H1 (cell line): ENCODE measurements at places on chromosomes 5 and 9.

DNA sequence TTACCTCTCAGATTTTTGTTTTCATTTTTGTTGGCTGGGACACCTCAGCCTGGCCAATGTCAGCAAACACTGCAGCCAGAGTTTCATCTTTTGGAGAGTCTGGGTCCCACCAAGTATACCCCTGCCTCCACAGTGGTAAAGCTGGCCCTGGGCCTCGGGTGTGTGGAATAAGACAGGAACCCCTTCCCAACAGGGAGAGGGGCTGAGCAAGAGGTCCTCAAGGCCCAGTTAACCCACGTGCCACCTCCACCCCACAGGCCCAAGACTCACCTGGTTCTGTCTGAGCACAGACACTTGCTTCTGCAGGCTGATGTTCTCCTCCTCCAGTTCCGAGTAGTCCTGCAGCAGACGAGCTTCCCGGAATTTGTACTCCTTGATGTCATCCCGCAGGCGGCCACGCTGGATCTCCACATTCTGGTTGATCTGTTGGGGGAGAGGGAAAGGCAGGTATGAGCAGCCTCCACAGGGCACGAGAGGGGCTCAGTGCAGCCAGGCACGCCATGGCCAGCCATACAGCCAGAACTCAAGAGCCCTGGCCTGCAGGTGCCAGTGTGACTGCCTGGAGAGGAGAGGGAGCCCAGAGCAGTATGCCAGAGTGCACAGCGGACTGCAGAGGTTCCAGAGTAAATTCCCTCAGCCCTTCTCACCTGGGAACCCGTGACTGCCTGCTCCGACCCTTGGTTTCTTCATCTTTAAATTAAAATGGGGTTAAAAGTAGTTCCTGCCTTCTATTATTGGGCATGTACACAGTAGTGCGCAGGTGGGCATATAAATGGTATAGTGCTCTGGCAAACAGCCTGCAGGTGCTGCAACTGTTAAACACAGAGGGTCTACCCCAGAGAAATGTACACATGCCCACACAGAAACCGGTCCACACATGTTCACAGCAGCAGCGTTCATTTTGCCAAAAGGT, 42.0 kb downstream of the BICD2 start:
- no peaks in the 10 kb centered on the region for H3K4me1 ChIP-seq
- no peak overlapping the region for H3K4me3 ChIP-seq
- H3K36me3 ChIP-seq: peaks cover 33% of the 10 kb centered on the region
- H3K27ac ChIP-seq: no peak overlapping the region
- H3K27me3 ChIP-seq: no peaks in the 10 kb centered on the region
- no peak for DNase-seq

DNA sequence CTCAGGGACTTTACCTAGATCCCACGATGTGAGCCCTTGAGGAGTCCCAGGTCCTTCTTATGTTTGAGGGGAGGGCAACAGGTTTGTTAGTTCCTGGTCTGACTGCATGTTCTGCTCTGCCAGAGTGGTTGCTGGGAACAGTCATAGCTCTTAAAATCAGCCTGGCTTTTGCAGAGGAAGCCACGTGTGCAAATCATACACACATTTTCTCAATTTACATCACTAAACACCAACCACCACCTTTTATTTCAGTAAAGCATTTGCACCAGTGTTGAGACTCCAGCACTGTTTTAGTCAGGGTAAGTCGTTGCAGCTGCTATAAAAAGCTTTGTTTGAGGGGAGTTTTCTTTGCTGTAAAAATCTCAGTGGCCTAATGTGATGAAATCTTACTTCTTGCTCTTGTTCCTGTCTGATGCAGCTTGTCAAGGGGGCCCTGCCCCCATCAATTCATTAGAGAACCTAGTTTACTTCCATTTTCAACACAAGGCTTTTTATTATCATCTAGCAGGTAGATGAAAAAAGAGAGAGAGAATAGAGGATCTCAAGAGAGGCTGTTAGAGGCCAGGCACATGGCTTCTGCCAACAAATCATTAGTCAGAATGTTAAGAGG, 70.3 kb upstream of the VCAN start:
- no peak overlapping the region for H3K4me3 ChIP-seq
- H3K27me3 ChIP-seq: no peaks in the 10 kb centered on the region
- H3K4me1 ChIP-seq: peaks cover 3% of the 10 kb centered on the region; the same call in 1 of the 2 replicates
- DNase-seq: no peak
- H3K27ac ChIP-seq: no peak overlapping the region
- no peaks in the 10 kb centered on the region for H3K36me3 ChIP-seq

GRCh38 chr5:6260846-6261245, 117.5 kb downstream of the MED10 start:
- H3K4me1 ChIP-seq: no peaks in the 10 kb centered on the region
- no peak overlapping the region for H3K4me3 ChIP-seq
- DNase-seq: no peak
- H3K36me3 ChIP-seq: no peaks in the 10 kb centered on the region

DNA sequence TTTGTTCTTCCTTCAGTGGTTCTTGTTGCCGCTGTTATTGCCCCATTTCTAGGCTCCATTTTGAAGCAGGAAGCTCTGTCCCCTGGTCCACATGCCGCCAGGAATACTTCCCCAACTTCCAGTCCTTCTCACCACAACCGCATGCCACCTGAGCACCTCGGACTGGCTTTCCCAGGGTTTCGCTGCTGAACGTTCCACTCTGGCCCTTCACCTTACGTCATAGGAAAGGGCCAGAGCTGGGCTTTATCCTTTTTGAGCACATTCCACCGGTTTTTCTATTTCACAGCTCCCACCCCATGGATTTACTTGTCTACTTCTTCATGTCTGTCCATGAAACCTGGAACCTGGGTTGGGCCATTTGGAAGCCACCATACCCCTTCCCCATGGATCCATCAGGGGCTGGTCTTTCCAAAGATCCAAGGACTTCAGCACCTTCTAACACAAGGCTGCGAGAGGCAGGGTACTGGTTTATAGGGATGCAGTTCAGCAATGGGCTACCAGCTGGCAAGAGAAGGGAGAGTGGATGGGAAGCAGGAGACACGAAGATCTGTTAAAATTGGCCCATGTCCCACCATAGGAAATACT, 557.4 kb downstream of the BNC2 start:
- H3K27ac ChIP-seq: no peak overlapping the region
- no peak for DNase-seq
- no peaks in the 10 kb centered on the region for H3K36me3 ChIP-seq
- no peak overlapping the region for H3K4me3 ChIP-seq

DNA sequence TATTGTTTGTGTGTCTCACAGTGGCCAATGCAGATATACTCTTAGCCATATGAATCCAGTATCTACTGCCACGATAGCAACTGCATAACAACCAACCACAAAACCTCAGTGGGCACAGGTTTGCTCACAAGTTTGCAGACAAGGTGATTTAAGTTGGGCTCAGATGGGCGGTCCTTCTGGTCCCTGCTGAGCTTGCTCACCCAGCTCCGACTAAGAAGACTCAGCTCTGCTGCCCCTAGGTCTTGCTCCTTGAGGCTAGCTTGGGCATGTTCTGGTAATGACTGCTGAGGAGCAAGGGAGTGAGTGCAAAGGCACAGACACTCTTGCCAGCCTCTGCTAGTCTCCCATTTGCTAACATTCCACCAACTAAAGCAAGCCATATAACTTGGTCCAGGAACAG, 52.6 kb downstream of the MTX3 start:
- no peak overlapping the region for H3K27ac ChIP-seq
- no peak overlapping the region for H3K4me3 ChIP-seq
- H3K4me1 ChIP-seq: no peaks in the 10 kb centered on the region
- no peak for DNase-seq
- no peaks in the 10 kb centered on the region for H3K27me3 ChIP-seq
- no peaks in the 10 kb centered on the region for H3K36me3 ChIP-seq

DNA sequence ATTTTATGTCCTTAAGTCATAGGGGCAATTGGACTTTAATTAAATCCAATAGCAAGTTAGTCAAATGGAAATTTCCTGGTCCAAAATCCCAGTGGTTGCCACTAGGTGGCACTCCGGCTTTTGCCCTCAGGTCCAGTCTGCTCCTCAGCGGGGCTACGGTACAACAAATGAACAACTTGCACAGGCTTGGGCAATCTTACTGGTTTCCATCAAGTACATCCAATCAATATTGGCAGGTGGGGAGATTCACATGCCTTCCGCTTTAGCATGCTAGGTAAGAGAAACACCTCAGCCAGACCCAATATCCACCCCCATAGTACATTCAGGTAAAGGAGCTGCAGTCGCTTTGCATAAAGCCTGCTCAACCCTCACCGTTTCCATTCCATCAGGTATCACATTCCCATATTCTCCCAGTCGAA, 6.3 kb upstream of the MXD3 start:
- H3K4me3 ChIP-seq: no peak overlapping the region
- peak; percentile 87 for DNase-seq
- no peaks in the 10 kb centered on the region for H3K36me3 ChIP-seq
- H3K4me1 ChIP-seq: peaks cover 1% of the 10 kb centered on the region

DNA sequence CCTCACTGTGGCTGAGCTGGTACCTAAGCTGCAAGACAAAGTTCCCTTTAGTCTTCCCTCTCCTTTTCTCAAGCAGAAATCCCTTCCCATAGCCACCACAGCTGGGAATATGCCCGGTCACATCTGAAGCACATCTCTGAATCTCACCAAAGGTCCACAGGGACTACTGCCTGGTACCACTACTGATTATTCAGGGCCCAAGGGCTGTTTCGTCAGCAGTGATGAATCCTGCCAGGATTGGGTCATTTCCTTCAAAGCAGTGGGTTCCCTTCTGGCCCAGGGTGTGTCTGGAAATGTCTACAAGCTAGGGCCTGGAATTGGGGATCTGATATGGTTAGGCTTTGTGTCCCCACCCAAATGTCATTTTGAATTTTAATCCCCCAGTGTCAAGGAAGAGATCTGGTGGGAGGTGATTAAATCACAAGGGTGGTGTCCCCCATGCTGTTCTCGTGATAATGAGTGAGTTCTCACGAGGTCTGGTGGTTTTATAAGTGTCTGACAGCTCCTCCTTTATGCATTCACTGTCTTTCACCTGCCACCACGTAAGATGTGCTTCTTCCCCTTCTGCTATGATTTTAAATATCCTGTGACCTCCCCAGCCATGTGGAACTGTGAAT, 83.2 kb upstream of the FST start:
- no peaks in the 10 kb centered on the region for H3K36me3 ChIP-seq
- DNase-seq: no peak
- no peak overlapping the region for H3K4me3 ChIP-seq
- H3K27me3 ChIP-seq: no peaks in the 10 kb centered on the region

DNA sequence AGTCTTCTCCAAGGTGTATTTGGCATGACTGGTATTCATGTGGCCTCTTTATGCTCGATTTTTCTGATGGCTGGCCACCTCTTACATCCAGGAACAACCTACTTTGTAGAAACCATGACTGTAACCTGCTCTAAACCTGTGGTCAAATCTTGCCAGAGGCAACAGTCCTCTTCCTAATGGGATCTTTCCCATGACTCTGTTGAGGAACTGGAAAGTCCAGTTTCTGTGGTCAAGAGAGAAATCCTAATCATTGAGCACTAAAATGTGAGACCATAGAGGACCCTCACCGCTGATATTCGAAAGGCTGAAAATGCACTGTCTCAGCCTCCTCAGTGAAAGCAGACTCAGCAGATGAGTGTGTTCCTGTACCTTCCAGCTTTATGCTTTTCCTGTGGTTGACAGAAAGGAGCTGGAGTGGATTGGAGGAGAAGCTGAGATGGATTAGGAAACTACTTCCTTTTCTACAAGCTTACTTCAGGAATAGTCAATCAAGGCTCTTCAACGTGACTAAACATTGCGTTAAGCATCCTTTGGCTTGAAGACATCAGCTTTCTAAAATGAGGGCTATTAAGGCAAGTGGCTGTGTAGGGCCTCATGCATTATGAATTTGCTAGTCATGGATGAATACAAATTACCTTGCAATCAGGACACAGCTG, 69.7 kb upstream of the DAPK1 start:
- H3K27me3 ChIP-seq: no peaks in the 10 kb centered on the region; the same call in 1 of the 2 replicates
- no peaks in the 10 kb centered on the region for H3K4me1 ChIP-seq
- no peaks in the 10 kb centered on the region for H3K36me3 ChIP-seq
- no peak overlapping the region for H3K4me3 ChIP-seq

- H3K27me3 ChIP-seq: no peaks in the 10 kb centered on the region
- H3K4me1 ChIP-seq: no peaks in the 10 kb centered on the region
- H3K36me3 ChIP-seq: no peaks in the 10 kb centered on the region
- DNase-seq: no peak
Measured at GRCh38 chr5:35671541-35672295, 54.1 kb downstream of the SPEF2 start.

DNA sequence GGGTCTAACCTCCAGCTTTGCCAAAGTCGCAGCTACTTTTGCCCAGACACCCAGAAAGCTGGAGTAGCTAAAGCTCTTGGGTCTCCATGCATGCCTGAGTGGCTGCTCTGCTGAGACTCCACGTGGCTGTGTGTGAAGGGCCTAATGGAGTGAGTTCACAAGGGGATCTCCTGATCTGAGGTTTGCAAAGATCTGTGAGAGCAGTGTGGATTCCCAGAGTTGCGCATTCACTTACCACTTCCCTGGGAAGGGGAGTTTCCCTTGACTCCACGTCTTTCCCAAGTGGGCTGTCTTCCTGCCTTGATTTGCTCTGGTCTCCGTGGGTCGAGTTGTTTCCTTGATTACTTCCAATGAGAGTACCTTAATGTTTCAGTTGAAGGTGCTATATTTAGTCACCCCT, 17.6 kb upstream of the CDKN2B start:
- H3K27ac ChIP-seq: no peak overlapping the region
- H3K4me1 ChIP-seq: no peaks in the 10 kb centered on the region
- no peaks in the 10 kb centered on the region for H3K36me3 ChIP-seq
- no peak overlapping the region for H3K4me3 ChIP-seq
- no peak for DNase-seq

DNA sequence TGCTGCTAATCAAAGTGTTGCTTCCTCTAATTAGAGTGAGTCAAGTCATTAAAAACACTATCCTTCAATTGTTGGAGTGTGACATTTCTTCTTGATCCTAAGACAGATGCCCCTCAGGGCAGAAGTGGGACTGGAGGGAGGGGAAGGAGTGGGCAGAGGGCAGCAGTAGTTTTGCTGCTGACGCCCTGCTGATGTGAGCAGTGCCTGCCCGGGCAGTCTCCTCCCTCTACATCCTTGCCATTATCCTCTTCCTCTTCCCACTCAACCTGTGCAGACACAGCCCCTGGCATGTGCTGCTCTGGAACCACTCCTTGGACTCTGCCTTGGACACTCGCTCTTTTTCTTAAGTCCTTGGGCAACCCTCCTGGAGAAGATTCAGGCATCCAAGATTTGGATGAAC, 232.5 kb downstream of the HSPA4 start:
- no peaks in the 10 kb centered on the region for H3K36me3 ChIP-seq
- DNase-seq: no peak
- H3K4me1 ChIP-seq: no peaks in the 10 kb centered on the region
- H3K4me3 ChIP-seq: no peak overlapping the region
